Daoy (cell line): ENCODE measurements at places on chromosomes 13 and 19.

- peak; percentile 18 for DNase-seq
Measured at GRCh38 chr13:25977216-25977615, 74.6 kb downstream of the SHISA2 start.

GRCh38 chr13:83221813-83222241 is 660.4 kb downstream of the SLITRK1 start:
- no peak for DNase-seq

DNA sequence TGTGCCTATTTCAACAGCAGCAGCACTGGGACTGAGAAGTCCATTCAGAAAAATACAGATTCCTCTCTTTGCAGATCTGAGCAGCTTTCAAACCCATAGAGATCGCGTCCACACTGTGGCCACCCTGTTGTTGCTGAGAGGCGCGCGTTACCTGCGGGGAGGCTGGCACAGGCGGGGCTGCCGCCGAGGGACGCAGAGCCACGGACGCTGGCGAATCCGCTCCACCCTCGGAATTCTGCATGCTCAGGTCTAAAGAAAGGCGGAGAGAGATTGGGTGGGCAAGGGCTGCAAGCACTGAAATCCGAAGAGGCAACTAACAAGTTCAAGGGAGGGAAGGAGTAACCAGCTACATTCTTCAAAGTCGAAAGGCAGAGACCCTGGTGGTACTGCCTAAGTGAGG is 63.0 kb downstream of the RFX2 start:
- DNase-seq: no peak

DNA sequence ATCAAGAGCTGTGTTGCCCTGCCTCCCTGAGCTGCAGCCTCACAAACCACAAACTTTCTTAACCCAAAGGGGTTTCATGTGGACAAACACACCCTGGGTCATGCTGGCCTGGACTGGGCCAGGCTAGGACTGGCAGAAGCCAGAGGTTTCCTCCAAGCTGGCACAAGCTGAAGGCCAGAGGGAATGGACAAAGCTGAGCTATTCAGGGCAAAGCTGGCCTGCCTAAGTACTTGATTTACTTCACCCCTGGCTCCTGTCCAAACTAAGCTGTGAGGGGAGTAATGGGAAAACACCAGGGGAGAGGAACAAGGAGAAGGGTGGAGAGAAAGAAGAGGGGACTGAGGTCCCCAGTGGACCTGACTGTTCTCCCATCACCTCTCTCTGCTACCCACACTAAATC is 6.2 kb downstream of the CPAMD8 start:
- DNase-seq: no peak

DNA sequence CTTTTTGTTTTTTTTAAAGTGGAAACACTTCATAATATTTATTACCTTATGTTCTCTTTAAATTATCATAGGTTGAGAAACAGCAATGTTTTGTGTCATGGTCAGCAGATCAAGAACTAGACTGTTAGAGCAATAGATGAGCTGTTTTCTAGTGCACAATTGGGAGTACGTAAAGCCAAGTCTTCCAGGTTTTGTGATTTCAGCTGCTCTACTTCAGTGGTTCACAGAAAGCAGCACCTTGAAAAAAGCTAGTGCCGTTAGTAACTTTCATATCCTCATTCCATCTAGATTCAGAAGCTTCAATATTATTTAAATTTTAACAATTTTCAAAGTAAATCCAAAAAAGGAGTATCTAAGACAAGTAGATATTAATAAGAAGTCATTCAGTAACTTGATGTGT is 1.9 kb downstream of the GPR18 start:
- no peak for DNase-seq

GRCh38 chr13:29689548-29689947 is 94.1 kb upstream of the SLC7A1 start:
- no peak for DNase-seq

GRCh38 chr13:74087357-74087756 is 46.8 kb downstream of the KLF12 start:
- DNase-seq: no peak

- no peak for DNase-seq
Measured at GRCh38 chr13:105144936-105145335, 1390.5 kb downstream of the EFNB2 start.

DNA sequence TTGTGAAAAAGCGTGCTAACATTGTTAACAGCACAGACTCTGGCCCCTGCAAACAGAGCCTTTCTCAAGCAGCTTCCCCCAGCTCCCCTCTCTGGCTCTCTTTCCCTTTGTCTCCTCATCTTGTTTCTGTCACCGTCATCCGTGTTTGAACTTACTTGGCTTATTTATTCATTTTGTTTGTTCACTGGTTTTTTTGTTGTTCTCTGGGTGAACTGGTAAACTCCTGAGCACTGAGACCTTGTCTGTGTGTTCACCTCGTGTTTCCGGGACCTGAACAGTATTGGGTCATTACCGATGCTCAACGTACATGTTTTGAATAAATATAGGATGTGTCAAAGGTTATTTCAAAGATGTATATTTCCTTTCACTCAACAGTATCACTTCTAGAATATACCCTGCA is 92.4 kb upstream of the USP29 start:
- no peak for DNase-seq

DNA sequence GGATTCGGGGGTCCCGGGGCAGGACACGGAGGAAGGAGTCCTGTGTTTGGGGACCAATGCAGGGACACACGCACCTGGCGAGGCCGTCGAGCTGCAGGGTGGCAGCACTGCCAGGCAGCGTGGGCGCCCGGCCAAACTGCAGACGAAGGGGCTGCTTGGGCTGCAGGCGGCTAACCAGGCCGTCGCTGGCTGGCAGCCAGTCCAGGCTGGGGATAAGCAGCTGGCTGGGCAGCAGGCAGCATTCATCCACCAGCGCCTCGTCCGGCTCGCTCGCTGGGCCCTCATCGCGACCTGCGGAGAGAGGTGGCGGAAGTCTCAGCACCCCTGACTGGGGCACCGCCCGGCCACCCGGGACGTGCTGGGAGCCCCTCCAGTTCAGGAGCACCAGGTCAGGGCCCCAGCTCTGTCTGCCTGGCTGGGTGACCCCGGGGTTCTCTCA is 11.5 kb downstream of the CFD start:
- DNase-seq: no peak

DNA sequence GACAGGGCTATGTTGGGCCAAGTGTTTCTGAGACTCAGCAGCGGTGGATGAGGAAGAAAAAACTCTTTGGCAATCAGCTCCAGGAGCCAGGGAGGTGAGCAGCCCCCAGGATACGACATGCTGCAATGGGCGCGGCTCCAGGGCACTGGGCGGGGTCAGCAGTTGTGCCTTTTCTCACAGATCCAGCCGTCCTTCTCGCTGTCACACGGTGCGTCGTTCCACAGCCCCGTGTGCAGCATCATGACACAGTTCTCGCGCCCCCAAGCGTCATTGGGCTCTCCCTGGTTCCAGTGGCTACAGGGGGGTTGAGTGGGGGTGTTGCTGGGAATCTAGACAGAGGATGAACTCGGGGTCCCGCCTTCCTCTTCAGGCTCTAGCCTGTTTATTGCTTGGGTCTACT is 2.7 kb downstream of the CLEC4G start:
- no peak for DNase-seq

GRCh38 chr13:44435919-44436510 is 62.4 kb downstream of the SERP2 start:
- no peak for DNase-seq

DNA sequence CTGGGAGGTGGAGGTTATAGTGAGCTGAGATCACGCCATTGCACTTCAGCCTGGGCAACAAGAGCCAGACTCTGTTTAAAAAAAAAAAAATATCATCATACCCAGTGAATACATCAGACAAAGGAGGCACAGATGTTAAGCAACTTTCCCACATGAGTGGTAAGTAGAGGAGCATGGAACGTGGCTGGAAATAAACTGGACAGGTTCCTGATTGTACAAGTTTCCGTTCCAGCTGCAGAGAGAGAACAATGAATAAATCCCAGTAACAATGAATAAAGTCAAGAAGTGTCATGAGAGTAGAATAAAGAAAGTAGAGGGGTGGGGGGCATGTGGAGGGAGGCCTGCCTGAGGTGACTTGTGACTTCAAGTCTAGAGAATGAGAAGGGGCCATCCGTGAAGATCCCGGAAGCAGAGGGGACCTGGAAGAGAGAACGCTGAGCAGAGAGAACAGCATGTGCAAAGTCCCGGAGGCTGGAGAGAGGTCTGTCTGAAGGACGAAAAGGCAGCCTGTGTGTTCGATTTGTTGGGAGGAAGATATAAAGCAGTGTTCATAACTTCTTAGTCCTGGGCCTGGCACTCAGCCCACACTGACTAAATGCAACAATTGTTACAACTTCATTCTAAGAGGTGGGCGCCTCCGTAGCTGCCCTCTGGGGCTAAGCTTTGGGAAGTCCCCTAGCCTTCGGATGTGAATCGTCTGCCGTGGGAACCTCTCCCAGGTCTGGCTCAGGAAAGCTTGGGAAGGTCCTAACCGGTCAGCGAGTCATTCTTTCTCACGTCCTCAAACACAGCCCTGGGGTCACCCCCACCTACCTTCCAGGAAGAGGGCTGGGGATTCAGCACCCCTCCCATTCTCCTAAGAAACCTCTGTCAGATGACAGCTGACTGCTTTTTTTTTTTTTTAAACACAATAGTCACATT is 15.3 kb upstream of the ARHGEF18 start:
- peak; percentile 59 for DNase-seq

GRCh38 chr19:47124937-47125668 is 5.5 kb upstream of the SAE1 start:
- DNase-seq: peak; percentile 64

DNA sequence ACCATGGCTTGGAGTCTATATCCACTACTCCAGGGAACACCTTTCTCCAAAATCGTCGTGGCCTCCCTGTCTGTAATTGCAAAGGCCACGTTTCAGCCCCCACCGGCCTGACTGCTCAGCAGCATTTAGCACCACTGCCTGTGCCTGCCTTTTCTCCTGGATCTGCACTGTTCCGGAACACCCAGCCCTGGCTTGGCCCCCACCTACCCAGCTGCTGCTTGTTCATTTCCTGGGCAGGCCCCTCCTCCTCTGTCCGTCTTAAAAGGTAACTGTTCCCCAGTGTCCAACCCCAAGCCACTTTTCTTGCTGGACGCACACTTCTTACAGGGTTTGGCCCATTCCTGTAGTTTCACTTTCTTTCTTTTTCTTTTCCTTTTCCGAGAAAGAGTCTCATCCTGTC is 8.5 kb upstream of the SYT5 start:
- peak; percentile 57 for DNase-seq
